ENCODE measurements at places on chromosomes 13 and 19.

GRCh38 chr19:12035220-12036172 is at the start of gene ZNF433:
TSS of gene ZNF433 (minus strand) at chr19:12035679. CDS start at chr19:12035539, 140 bp downstream.
- DNase-seq: peak; percentile 80

GRCh38 chr19:38196948-38197656 is 26.9 kb downstream of the DPF1 start:
- DNase-seq: no peak

- DNase-seq: no peak
These were observed 524.7 kb downstream of the GPC5 start for GRCh38 chr13:91922969-91923592.

GRCh38 chr19:4061178-4061682 is 5.5 kb downstream of the ZBTB7A start:
- no peak for DNase-seq

DNA sequence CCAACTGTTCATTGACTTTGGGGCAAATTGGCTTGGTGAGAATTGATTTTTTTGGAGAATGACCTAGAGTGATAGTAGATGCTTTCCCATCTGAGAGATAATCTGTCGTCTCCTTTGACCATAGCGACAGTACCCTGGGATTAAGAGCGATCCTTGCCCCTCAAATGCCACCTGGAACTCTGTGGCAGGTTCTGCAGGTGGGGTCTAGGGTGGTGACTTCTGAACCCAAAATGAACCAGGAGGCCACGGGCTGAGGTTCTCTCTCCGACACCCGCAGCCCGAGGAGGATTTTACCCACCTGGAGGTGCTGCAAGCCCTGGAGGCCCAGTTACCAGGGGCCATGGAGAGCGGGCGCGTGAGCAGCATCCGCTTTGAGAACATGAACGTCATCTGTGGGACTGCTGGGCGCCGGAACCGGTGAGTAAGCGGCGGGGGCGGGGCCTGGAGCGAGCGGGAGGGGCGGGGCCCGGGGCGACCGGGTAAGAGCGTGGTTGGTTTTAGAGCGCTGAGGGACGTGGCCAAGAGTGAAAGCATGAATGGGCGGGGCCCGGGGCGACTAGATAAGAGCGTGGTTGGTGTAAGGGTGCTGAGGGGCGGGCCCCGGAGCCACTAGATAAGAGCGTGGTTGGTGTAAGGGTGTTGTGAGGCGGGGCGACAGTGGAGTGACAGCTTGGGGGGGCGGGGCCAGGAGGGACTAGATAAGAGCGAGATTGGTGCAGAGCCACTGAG is 8.6 kb downstream of the C19orf81 start:
- peak; percentile 95 for DNase-seq

DNA sequence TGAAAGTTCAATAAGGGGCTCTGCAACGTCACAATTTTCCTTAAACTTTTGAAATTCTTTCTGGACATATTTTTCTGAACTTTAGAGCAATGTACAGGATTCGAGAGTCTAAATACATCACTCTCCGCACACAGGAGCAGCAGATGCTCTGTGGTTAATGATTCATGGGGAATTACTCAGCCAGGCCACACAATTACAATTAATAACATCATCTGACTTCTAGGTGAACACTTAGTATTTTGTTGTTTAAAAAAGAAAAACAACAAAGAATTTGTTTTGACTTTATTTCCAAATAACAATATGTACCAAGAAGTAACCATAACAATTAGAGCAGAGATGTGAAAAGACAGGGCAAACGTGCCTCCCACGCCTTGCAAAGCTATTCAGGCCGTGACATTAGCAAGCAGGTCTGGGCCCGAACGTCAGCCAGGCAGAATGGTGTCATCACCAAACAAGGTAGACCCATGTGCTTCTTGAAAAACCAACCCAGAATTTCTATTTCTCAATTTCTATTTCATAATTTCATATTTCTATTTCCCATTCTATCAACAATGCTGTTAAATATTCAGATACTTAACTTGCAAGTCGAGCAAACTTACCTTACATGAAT is 236.3 kb downstream of the COL4A1 start:
- DNase-seq: peak; percentile 77

- DNase-seq: no peak
These were observed 113.6 kb downstream of the SACS start for GRCh38 chr13:23319883-23320224.

DNA sequence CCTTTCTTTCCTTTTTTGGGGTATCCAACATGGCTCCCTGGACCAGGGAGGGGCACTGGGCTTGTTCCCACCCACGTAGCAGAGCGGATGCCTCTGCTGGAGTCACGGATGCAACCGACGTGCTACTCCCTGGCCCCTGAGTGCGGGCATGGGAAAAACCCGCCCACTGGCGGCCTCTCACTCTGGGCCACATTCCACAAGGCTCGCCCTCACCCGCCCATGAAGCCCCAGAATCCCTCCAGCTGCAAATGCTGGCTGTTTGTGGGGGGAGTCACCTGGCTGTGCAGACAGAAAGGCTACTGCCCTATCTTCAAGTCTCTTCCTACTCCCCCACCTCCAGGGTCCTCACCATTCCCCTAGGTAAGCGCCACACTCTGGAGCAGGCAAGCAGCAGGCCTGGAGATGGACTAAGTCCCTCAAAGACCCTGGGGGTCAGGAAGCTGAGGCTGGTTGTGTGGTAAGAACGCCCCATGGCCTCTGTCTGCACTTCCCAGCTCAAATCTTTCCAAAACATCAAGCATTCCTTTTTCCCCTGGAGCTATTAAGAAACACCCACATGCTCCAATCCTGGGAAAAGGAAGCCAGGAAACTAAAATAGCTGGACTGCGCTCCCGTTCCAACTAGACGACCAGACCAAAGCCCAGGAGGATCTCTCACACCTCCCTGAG is 17.9 kb upstream of the EPHX3 start:
- DNase-seq: peak; percentile 92

GRCh38 chr19:33860312-33861090 is 63.8 kb downstream of the KCTD15 start:
- DNase-seq: no peak

GRCh38 chr13:98538876-98539275 is 38.0 kb downstream of the STK24 start:
- DNase-seq: no peak

- DNase-seq: peak; percentile 81
These were observed 6.0 kb downstream of the SPRED3 start for GRCh38 chr19:38394488-38394887.

DNA sequence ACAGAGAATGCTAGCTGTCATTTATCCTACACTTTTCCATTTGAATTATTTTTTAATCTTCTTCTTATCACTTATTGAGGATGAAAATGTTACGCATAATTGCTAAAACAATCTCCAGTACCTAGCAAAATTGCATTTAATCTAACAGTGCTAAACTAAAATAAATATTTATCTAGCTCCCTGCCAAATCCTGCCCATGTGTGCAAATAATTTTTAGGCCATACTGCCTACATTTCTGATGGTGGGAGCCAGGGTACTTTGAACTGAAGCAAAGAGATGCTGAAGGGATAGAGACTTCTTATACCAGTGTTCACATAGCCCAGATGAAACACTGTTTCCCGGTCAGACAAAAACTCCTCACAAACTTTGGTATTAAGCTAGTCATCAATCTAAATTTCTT is 1268.7 kb upstream of the PCDH20 start:
- no peak for DNase-seq

GRCh38 chr13:104632736-104633135 is 1566.5 kb upstream of the SLC10A2 start:
- DNase-seq: no peak

DNA sequence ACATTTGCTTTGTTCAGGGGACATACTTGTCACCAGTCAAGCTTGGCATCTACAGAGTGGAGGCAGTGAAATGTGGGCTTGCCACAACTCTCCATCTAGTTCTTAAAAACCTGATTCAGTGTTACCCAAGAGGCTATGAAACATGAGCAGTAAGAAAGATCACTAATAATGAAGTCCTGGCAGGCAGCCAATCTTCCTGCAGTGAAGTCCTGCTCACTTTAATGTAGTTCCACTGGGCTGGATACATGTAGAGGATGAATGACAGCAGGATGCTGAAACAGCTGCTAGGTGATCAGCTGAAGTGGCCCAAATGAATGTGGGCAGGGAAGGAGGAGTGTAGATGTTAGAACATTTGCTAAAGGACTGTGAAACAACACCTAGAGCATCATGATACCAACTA is 1213.1 kb downstream of the OLFM4 start:
- no peak for DNase-seq

- DNase-seq: no peak
These were observed 1.6 kb downstream of the ZNF415 start for GRCh38 chr19:53131085-53131590.

GRCh38 chr13:47481536-47481935 is 519.5 kb downstream of the SUCLA2 start:
- no peak for DNase-seq
